Left kidney (tissue), 8 donors: ENCODE measurements at places on chromosomes 1 and 21.

DNA sequence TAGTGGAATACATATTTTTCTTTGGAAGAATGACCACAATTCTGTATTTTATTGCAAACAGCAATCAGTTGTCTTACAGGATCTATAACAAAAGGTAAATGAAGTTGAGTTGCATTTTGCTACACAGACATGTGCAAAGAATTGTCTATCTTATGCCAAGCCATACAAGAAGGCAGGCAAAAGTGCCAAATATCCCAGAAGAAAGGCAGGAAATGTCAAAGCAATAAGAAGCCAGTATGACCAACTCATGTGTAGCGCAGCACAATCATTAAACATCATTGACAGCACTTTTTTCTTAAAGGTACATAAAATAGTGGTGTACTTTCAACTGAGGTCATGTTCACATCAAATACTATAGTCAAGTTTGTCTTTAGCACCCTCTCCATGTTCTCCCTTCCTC, 42.7 kb downstream of the NIBAN1 start:
- DNase-seq, result no peak

GRCh38 chr1:15214527-15214926, 32.5 kb upstream of the FHAD1 start:
- DNase-seq, result no peak

DNA sequence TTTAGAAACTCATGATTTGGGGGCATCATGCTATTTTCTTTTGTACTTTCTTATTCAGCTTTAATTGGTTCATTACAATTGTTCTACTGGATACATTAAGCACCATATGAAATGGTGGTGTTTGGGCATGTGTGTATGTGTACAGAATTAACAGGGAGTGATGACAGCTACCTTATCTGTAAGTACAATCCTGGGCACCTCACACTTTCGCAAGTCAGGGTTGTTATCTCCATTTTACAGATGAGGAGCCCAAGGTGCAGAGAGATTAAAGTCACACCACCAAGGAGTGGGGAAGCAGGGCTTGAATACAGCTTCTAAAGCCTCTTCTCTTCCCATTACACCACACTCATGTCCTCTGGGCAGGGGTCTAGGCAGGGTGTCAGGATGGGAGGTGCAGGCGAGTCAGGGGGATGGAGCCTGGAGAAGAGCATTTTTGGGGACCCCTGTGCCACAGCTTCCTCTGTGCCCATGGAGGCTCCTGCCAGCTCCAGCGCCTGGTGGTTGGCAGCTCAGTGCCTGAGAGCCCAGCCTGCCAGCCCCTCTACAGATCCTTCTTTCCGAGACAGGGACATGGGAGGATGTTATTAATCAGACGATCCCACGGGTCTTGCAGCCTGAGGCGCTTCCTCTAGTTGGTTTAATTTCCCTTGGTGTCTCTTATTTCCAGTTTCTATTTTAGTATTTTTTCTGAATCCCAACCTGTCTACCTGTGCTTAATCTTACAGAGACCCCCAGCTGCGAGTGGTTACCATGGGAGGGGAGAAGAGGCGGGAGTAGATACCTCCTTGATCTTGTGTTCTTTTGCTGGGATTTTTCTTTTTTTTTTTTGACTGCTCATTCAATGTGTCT, 126.2 kb upstream of the CD34 start:
- DNase-seq, result no peak

GRCh38 chr1:156528231-156528630, 27.7 kb upstream of the MEF2D start:
- no peak for DNase-seq

GRCh38 chr1:7278045-7278444, 492.8 kb downstream of the CAMTA1 start:
- DNase-seq, result no peak

- no peak for DNase-seq
These were observed 28.5 kb downstream of the NIBAN1 start for GRCh38 chr1:184945678-184946412.

DNA sequence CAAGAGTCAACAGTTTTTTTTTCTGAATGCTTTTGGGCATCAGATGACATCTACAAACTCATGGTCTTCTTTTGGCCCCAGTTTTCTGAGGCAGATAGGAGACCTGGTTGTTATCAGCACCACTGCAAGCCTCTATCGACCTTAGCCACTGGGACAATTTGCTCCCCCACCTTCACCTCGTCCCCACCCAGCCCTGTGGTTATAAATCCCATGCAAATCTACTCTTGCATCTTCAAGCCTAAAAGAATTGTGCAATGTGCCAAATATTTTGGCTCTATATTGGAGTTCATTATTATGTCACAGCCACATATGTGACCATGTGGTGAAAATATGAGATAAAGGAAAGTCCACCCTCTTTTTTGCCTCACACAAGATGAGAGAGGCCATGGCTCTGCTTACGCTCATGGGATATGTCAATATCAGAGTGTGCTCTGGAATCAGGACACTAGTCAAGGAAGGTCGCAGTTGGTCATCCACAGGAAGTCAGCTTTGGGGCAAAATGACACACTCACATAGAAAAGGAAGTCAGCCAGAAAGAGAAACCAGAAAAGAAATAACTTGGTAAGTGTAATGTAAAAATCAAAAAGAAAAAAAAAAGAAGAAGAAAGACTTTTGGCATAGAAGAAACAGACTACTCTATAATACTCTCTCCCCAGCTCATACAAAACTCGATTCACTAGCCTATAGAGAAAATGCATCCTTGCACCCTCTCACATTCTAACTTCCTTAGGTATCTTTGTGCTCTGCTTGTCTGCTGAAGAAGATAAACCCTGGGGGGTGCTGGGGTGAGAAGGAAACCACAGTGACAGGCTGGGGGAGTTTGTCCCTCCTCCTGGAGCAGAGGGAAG, 21.2 kb downstream of the SLC30A10 start:
- DNase-seq, result no peak

DNA sequence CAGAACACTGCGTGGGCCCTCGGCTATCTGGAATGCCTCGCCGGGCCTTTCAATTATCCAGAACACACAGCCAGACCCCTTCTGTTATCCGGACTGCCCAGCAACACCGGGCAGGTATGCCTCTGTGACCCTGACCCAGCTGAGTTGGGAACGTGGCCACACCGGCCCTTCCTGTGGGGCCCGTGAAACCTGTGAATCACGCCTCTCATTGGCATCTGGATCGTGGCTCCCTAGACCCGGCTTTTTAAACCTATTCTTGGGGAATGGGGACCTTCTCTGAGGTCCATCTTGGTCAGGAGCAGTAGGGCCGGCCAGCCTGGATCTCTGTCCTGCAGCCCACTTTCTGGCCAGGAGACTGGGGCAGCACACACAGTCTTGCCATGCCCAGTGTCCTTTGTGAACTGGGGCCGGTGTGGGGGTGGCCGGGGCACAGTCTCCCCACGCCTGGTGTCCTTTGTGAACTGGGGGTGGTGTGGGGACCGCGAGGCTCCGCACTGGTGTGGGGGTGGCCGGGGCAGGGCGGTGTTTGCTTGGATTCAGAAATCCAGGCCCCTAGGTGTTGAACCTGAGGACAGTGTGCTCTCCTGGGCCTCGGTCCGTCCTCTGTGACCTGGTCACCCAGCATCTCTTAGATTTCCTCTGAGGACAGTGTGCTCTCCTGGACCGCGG, 11.1 kb downstream of the COL18A1 start:
- no peak for DNase-seq

DNA sequence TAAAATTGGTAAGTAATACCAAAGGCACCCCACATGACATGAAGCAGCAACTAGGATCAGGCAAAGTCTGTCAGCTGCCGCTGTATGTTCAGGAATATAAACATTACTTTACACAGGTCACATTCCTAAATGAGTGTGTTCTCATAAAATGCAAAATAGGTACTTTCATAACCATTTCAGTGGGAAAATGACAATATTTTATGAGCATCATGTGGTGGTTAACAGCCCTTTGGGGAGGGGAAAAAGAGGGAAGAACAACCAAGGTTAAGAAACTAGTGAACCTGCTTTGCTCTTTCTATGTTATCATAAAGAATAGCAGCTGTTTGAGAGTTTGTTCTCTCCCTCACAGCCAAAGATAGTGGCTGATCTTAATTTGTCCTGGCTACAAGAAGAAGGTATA, 105.4 kb upstream of the LBR start:
- DNase-seq, result no peak

GRCh38 chr21:31977816-31978215, 105.0 kb downstream of the HUNK start:
- DNase-seq, result no peak

GRCh38 chr1:115908565-115909274, 67.6 kb upstream of the SLC22A15 start:
- DNase-seq, result no peak

- DNase-seq, result no peak
These were observed 14.4 kb downstream of the CD58 start for GRCh38 chr1:116556289-116557006.

DNA sequence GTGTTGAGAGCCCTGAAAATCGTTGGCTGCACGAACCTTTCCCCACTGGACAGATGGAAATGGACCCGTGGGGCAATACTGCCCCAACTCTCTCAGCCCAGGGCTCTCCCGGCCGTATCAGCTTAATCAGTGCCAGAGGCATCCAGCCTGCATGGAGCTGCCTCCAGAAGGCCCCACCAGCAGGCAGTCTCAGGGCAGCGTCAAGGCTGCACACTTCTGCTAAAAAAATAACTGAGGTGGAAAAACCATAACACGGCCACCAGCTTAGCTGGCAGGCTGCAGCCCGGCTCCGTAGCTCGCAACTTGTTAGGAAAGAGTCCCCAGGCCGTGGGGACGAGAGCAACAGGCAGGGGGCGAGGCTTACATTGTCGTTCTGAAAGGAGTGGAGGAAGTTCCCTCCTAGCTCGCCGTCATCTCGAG, 27.9 kb downstream of the MRPL37 start:
- DNase-seq, result no peak

DNA sequence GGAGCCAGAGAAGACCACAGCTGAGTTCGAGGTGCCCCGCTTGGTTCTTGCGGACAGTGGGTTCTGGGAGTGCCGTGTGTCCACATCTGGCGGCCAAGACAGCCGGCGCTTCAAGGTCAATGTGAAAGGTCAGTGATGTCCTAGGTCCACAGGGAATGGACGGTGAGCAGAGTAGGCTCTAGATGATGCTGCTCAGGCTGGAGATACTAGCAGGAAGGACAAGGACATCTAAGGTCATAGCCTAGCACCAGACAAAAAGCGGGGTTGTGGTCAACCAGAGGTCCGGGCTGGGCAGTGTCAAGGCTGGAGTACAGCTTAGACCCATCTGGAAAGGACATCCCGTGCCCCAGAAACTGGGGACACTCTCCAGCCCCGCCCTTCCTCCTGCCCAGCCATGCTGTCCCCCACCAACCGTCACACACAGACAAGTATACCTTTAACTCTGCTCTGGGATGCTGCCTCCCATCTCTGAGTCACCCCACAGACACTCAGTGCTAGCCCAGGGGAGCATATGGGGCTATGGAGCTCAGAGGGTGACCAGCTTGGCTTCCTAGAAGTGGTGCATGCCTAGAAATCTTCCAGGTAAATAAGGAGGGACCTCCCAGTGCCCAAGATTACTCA, 8.7 kb downstream of the TIE1 start:
- no peak for DNase-seq

DNA sequence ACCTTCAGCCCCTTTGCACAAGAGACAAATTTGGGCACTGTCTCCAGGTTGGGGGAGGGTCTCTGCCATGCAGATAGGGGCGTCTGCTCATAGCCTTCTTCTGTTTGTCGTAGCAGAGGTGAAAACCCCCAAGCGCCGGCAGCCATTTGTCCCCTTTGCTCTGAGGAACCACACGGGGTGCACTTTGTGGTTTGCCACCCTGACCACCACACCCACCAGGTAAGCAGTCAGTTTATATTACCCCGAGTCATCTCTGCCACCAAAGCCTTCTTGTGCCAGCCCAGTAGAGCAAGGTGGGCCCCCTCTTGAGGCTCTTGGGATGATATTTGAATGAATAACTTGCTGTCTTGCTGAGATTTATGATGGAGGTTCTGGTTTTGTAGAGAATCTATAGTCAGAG, 111.8 kb downstream of the VPS13D start:
- no peak for DNase-seq

DNA sequence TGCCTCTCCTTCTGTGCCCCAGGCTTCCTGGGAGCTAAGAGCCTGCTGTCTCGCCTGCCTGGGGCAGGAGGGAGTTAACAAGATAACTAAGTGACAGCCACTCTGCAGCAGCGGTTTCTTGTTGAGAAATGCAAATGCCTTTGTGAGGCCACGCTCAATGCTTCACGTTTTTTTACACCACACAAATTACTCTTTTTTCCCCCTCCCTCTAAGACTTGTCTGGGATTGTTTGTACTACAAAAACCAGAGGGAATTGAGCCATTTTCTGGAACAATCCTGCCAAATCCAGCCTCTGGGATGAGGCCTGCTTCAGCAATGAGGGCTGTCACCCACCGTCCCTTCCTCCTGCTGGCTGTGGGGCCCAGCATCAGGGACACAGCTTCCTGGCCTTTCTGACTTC, 119.6 kb downstream of the ACTL8 start:
- DNase-seq, result peak; percentile 7
